ENCODE measurements at places on chromosomes 6 and 20.
A peak's percentile ranks its signal among the peaks of the same experiment; 100 is the strongest.

GRCh38 chr6:35496036-35496840 is 641 bp downstream of the TEAD3 start:
- peak; percentile 58 for DNase-seq

DNA sequence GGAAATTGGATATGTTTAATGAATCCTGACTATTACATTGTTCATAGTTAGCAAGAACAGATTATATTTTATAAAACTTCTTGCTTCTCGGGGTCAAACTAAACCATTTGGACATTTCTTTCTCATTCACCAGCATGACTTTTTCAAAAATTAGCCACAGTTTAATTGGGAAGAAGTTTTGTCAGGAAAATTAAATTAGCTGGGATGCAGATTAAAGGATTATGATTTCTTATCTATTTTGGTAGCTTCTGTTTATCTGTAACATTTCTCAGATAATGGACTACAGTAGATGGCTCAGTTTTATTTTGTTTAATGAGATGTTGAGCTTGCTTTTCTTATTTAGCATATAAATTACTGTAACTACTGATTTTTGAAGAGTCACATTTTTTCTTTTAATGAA is 26.4 kb upstream of the TMX4 start:
- DNase-seq, result no peak

- DNase-seq, result peak; percentile 84
Measured at GRCh38 chr6:73580247-73581149, 59.7 kb upstream of the EEF1A1 start.

DNA sequence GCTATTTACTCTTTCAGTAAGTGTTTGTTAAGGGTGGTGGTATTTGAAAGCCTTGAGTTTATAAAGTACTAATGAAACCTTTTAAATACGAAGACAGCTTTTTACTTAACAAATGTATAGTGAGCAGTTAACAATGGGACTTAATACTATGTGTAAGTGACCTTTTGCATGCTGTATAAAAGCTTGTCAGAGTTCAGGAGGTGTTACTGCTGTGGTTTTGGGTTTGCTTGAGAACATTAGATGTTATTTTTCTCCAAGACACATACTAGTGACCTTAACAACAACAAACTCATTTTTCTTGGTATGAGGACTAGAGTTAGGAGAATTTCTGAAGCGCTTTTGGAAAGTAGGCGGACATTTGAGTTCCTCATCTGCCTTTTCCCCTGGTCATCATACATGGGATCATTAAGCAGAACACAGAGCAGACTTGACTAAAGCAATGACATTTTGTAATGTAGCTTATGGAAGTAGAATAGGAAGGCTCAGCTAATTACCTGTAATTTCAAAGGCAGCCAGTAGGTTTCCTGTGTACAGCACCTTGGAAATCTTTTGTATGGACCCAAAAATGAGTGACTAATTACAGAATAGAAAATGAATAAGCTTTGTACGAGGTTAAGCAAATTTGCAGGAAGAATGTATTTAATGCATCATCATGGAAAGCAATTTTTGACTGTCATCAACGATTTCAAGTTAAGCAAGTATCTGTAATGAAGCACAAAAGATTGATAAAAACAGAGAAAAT is 14.1 kb downstream of the CDYL start:
- DNase-seq, result no peak

GRCh38 chr6:56807326-56807988 is 147.4 kb upstream of the BEND6 start:
- DNase-seq, result no peak

GRCh38 chr6:6538261-6538660 is 50.3 kb upstream of the LY86 start:
- no peak for DNase-seq

DNA sequence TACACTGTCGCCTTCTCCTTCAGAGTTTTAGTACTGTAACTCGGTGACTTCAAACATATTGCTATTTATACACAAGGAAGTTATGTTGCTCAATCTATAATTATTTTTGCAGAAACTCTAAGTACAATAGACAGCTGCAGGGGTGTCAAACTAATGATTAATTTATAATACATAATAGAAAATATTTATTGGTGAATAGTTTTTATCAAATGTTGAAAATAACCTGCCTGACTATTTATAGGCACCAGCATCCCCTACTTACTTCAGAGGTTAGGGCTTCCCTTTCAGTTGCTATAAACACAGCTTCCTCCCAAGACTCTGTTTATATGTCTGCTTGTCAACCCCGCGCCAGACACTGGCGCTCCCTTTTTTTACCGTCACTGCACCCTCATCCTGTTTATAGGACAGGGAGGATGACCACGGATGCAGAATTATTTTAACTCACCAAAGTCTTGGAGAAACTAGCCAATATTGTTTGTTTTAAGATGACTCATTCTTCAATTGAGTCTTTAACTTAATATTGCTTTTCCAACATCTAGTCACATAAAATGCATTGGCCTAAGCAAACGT is 225.0 kb downstream of the ALDH8A1 start:
- DNase-seq, result no peak

GRCh38 chr20:47124181-47124717 is 229.6 kb downstream of the EYA2 start:
- no peak for DNase-seq

GRCh38 chr20:44698351-44698750 is 16.8 kb upstream of the CCN5 start:
- DNase-seq, result no peak

GRCh38 chr6:93219447-93219846 is 199.9 kb downstream of the EPHA7 start:
- no peak for DNase-seq

DNA sequence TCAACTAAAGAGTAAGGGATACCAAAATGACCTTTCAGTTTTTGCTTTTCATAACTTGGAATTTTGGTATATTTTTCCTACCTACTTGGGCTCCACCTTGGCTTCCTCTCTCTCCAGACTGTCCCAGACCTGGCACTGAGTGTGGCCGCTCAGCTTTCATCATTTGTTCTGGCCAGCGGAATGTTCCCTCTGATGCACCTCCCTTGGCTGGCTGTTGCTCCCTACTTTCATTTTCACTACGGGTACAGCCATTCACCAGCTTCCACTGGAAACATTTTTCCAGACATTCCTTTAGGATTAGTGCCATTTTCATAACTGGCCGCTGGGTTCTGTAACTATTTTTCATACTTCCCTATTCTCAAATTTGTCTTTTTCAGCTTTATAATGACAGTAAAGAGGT is 487.4 kb downstream of the TENT5A start:
- DNase-seq, result no peak

DNA sequence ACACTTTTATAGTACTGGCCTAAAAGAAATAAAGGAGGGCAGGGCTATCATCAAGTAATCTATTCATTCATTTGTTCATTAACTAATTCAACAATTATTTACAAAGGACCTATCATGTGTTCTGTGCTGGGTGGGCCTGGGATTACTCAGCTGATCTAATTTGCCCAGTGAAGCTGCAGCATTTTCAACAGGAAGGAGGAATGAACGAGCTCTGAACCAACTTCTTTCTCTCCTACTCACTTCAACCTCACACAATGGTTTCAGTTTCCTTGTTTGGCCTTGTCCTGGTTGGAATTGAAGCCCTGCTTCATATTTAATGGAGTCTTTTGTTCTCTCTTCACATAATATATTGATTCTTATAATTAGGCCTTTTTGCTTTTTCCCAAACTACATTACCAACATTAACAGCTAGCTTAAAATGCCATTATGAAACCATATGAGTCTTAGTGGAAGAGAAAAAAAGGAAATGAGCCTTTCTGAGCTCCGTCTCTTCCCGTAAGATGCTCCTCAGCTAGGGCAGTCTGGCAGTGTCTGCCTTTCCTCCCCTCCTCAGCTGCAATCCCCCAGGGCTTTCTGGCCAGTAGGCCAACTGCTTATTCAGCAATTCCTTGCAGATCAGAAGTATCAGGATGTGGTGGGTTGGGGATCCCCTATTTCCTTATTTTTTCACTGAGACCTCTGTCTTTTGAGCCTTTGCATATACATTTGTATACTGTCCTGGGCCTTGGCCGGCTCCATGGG is 79.4 kb upstream of the NRN1 start:
- DNase-seq, result no peak

- DNase-seq, result no peak
Measured at GRCh38 chr6:46893648-46894047, 28.1 kb downstream of the ADGRF5 start.

- DNase-seq, result no peak
Measured at GRCh38 chr20:49669601-49670189, 44.0 kb downstream of the B4GALT5 start.

- peak; percentile 83 for DNase-seq
Measured at GRCh38 chr6:105136431-105137350, 43.1 kb downstream of the POPDC3 start.

DNA sequence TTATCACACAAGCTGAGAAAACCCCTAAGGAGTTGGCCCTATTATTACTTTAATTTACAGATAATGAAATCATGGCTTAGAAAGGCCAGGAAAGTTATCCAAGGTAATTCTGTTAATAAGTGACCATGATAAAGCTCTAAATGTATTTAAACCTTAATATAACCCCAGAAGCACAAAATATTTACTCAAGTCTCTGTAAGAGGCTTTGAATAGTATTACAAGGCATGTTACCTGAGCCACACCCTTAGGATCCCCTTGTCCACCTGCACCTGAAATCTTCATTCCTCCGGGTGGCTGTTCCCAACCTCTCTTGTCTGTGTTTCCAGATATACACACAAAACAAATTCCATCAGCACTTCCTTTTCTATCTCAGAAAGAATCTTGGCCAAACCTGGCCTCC is 271.6 kb upstream of the BMP2 start:
- DNase-seq, result no peak

- no peak for DNase-seq
Measured at GRCh38 chr6:155782739-155783459, 327.3 kb upstream of the NOX3 start.

DNA sequence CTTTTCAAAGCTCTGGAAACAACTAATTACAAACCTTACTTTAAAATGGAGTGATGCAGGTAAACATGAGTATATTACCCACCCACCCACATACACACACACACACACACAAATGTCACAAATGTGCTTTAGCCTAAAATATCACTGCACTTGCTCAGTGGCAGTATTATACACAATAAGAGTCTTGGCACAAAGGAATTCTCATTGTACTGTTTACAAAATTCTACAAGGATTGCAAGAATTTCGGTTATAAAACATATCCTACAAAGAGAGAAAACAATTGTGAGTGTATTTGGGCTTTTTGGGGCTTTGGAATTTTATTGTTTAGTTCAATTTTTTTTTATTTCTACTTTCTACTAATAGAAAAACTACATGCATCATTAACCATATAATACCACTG is 113.2 kb upstream of the BEND6 start:
- DNase-seq, result no peak

DNA sequence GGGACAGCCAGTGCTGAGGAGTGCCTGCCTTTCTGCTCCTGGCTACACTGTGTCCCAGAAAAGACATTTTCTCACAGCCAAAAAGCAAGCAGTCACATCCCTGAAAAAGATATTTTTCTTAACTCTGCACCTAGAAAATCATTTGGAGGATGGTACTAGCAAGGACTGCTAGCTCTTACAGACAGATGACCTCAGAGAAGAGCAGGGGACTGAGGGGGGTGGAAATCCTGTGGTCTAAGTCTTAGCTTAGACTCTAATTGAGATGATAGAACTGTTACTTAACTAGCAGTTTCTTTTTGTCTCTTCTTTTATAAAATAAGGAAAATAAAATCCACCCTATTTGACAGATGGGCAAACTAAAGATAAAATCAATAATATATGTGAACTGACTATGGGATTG is 152.8 kb downstream of the TMEM200A start:
- no peak for DNase-seq

- no peak for DNase-seq
Measured at GRCh38 chr6:29465801-29466200, 8.8 kb downstream of the OR2H1 start.

DNA sequence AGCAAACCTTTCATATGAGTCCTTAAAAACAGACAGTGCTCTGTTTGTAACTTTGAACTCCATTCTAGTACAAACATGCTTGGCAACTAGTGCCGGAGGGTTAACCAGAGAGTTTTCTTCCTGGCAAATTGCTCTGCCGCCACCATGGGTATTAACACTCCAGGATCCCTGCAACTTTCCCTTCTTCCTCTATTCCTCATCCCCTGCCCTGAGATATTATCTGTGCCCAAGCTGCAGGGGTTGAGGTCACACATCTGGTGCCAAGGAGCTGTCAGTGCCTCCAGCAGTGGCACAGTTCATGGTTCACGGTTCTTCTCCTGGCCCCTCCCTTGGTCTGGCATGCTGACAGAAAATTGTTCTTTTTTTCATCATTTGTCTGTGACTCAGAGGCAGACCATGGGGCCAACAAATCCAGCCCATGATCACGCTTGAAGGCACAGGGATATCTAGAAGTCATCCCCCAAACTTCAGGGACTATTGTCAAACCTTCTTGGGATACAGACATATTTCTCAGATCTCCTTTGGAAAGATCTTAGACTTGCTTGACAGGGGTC is 77.5 kb downstream of the ATXN1 start:
- no peak for DNase-seq

- no peak for DNase-seq
Measured at GRCh38 chr6:53361549-53362031, 12.8 kb upstream of the ELOVL5 start.

- DNase-seq, result no peak
Measured at GRCh38 chr6:139778688-139779087, 404.2 kb upstream of the CITED2 start.

- DNase-seq, result no peak
Measured at GRCh38 chr6:5305968-5306626, 44.8 kb downstream of the FARS2 start.

DNA sequence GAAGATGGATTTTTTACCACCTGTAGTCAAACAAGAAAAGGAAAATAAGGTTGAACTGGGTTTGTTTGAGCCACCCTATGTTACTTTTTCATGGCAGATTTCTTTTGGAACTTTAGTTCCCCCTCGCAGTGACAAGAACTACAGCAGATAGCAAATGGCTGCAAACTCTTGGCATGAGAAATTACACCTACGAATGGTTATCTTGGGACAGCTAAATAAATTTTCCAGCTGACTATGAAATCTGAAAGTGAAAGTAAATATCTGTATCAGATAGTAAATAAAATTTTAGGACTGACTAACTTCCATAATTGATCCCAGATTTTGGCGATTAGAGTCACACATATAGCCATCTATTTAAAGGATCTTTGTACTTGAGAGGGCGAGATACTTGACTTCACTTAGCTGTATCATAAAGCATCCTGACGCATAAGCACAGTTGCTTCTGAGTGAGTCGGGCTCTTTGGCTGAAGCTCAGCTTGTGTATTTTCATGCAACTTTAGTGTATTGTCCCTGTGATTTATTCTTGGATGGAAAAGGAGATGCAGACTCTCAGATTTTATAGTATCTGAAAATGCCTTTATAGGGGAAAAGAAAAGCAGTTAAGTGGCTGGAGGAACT is 125.3 kb upstream of the B3GAT2 start:
- DNase-seq, result no peak
